ENCODE measurements at places on chromosomes 2 and 18. TPM values are rescaled to one million over a fixed set of nuclear protein-coding genes. Genes with fewer than 3 reads are reported as not detected.

KIF3C gene
- 26.2 TPM for total RNA-seq

RAB27B gene
- total RNA-seq, result 71.8 TPM

DNA sequence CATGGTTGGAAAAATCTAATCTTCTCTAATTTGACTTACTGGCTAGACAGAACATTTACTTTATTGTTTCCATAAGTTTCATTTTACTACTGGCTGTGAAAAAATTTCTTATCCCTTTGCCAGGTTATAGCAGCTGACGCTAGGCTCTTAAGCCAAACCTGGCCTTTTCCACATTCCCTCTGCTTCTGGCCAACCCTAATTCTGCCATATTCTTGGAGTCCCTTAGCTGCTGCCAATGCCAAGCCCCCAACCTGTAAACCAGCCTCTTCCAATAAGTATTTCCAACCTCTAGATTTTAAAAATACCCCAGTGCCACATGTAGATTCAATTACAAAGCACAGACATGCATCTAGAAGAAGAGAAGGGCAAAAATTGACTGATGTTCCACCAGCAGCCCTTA, 452.3 kb upstream of the MEX3C start:
- DNase-seq, result no peak

IRS1 gene
- 14.0 TPM for total RNA-seq

ARHGEF33 gene
- total RNA-seq, result 4.7 TPM

GCG gene
- not detected for total RNA-seq

- DNase-seq, result no peak
These were observed 258.1 kb downstream of the LNPK start for GRCh38 chr2:175744000-175744399.

GRCh38 chr2:143745060-143745459, 615.8 kb downstream of the ARHGAP15 start:
- no peak for DNase-seq

CHRND gene
- 0.10 TPM for total RNA-seq

SLC19A3 gene
- 5.3 TPM for total RNA-seq

GRCh38 chr2:218075975-218076811, 7.1 kb downstream of the RUFY4 start:
- no peak for DNase-seq

GRCh38 chr2:177291701-177292100, 27.2 kb upstream of the NFE2L2 start:
- no peak for DNase-seq

CFC1 gene
- 3.3 TPM for total RNA-seq

DNA sequence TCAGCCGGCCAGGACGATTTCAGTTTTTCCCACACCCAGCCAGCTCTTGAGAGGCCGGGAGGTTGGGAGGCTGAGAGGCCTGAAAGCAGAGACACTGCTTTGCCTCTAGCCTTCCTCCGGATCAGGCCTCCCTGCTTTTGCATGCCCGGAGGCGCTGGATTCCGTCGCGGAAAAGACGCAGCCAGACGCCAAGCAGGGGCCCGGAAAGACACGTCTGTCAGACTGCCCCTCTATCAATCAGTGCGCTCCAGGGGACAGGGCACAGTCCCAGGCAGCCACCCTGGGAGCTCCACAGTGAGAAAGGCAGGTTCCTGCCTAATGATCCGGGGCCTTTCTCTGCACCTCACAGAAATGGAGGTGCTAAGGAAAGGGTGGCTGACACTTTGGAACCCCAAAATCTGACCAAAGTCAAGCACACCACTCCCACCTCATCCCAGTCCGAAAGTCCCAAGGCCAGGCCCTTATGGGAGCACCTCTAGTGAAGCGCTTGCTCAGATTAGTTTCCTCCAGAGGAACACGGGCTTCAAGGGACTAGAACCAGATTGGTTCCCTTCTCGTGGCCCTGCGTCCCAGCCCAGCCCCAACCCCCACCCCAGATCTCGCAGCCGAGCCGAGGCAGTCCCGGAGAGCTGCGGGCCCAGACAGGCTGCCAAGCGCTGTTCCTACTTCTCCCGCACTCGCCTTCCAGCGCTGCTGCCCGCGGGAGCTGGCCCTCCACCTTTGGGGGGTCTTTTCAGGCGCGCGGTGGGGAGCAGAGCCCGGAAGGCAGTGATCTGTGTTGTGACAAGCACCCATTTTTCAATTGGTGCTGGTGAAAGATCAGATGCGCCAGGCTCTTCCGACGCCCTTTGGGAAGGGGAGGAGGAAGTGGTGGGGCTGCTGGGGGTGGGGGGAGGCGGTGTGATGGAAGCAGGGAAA, 5.0 kb downstream of the DLX1 start:
- peak; percentile 5 for DNase-seq

VAMP5 gene
- total RNA-seq, result 45.4 TPM

DNA sequence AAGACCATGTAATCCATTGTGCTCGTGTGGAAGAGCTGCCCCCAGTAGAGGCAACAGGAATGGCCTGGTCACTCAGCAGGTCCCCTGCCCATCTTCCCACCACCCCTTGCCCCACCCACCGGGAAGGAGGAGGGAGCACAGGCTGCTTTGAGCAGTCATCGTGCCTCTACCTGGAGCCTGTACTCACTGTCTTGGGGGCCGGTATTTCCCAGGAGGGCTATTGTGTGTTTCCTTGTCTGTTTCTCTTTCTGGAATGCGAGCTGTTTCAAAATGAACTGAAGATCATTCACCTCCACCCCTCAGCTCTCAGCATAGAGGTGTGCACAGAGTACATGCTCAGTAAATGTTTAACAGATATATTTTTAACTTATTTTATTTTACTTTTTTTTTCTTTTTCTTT, 7.7 kb upstream of the AMMECR1L start:
- no peak for DNase-seq

BMP10 gene
- total RNA-seq, result not detected

GRCh38 chr18:22846088-22846683, 86.9 kb upstream of the RBBP8 start:
- no peak for DNase-seq

DNA sequence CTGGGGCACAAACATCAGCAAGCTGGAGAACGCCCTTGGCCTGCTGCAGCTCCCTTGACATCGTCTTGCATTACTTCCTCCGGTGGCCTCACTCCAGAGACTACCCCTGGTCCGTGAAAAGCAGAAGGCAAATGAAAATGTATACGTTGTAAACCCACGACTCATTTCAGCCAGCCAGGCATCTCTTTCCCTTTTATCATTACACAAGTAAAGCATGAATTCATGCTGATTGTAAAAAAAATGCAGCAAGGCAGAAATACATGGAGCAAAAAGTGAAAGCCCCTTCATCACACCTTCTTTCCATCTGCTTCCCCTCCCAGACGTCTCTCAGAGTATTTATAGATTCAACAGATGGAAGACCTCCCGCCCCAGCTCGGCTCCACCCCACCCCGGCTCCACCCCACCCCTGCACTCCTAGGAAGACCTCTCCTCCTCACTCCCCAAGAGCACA, 41.6 kb upstream of the RALBP1 start:
- DNase-seq, result no peak

- no peak for DNase-seq
These were observed 46.0 kb downstream of the PTGR3 start for GRCh38 chr18:75162978-75163377.

FMNL2 gene
- 150 TPM for total RNA-seq

- no peak for DNase-seq
These were observed 291.5 kb downstream of the TDRD15 start for GRCh38 chr2:21415234-21415633.

MRO gene
- total RNA-seq, result 11.5 TPM

LIPG gene
- total RNA-seq, result 4.2 TPM

TLX2 gene
- 0.69 TPM for total RNA-seq

GRCh38 chr18:28078298-28078697, 98.6 kb downstream of the CDH2 start:
- DNase-seq, result no peak

GRCh38 chr2:6852195-6852594, 13.5 kb downstream of the CMPK2 start:
- DNase-seq, result no peak

DNA sequence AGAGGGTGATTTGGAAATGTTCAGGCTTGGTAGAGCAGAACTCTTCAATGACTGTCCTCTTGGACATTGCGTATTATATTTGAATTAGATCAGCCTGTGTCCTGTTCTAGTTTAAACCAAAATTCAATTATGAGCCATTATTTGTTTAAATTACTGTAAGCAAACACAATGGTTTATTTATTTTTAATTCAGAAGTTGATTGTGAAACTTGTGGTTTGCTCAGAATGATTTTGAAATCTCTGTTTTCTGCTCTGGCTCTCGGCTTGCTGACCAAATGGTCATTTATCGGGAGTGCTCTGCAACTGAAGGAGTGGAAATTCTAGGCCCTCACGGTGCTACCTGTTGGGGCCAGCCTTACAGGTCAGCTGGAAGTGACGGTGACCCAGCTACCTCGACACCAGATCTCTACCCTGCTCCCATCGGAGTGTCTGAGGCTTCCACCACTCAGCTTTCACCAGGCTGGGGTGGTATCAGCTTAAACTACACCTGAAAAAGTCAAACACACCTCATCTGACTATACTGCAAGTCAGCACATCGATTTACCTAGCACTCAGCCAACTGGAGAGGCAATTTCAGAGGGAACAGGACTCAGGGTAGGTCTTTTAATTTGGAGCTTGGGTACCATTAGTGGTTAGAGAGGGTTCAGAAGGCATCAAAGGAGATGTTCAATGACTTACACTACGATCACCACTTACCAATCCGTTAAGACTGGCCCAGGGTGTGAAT, 36.8 kb upstream of the GPD2 start:
- no peak for DNase-seq

GRCh38 chr2:55025627-55026026, 24.6 kb downstream of the RTN4 start:
- DNase-seq, result no peak

GRCh38 chr2:19722531-19722971, 179.2 kb downstream of the TTC32 start:
- peak; percentile 29 for DNase-seq

- DNase-seq, result no peak
These were observed 154.8 kb downstream of the ZNF236 start for GRCh38 chr18:76977108-76977621.

DNA sequence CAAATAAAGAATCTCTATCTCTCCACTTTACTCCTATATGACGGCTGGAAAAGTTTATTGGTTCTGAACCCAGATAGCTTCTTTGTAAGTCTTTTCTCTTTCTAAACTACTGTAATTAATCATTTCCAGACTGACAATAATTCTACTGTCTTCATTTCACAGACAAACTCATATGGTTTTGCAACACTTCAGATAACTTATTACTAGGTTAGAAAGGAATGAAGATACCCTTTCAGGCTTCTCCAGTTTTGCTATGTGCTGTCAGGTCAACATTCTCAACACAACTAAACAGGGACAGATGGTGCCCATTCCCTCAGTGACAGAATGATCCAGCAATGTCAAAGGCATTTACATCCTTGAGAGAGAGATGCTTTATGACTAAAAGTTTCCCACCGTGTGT, 198.5 kb upstream of the ITGA4 start:
- DNase-seq, result no peak
